Neural crest cell (in vitro differentiated cells): ENCODE measurements at places on chromosomes 16 and 17. TPM values are rescaled to one million over a fixed set of nuclear protein-coding genes. Genes with fewer than 3 reads are reported as not detected.

- peak; percentile 50 for DNase-seq
Observed at GRCh38 chr16:55056585-55057401, 126.1 kb downstream of the IRX5 start.

DNA sequence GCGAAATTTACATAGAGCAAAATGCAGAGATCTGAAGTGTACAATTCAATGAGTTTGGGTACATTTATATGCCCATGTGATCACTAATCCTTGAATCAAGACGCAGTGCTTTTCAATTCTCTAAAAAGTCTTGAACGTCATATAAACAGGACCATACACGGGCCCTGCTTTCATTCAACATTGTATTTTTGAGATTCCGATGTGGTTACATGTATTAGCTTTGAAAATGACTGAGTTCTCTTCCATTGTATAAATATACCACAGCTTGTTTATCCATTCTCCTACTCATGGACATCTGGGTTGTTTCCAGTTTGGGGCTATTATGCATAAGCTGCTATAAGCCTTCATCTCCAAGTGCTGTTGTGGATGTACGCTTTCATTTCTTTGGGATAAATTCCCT lies 45.5 kb downstream of the ZCCHC14 start:
- no peak for DNase-seq

GLG1 gene
- total RNA-seq: 114 and 117 TPM in 2 replicates

DNA sequence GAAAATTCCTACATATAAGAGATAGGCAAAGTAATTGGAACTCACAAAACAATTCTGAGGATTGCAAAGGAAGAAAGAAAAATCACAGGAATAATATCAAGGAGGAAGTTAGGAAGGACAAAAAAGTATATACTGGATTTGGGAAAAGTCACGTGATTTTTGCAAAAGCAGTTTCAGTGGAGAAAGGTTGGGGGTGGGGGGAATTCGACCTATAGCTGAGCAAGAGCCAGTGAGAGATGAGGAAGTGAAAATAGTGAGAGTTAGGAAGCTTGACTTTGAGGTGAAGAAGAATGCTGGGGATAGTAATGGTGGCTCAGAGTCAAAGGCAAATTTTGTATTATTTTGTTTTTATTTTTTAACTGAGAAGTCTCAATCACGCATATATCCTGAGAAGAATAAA lies 438.0 kb upstream of the PMFBP1 start:
- no peak for DNase-seq

DNA sequence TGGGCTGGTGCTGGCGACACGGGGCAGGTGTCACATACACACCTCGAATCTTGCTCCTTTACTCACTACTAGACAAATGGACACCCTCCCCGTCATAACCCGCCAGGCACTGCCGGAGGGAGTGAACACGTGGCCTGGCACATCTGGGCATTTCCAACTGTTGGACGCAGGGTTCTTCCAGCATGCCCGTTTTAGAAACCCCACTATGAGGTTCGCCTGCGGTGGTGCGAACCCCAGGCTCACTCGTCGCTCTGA lies 6.8 kb upstream of the CEP131 start:
- no peak for DNase-seq

DNAI2 gene
- total RNA-seq: not detected in 2 replicates

LLGL2 gene
- total RNA-seq: 3.4 and 4.3 TPM in 2 replicates

MYH13 gene
- total RNA-seq: not detected in 2 replicates

DNA sequence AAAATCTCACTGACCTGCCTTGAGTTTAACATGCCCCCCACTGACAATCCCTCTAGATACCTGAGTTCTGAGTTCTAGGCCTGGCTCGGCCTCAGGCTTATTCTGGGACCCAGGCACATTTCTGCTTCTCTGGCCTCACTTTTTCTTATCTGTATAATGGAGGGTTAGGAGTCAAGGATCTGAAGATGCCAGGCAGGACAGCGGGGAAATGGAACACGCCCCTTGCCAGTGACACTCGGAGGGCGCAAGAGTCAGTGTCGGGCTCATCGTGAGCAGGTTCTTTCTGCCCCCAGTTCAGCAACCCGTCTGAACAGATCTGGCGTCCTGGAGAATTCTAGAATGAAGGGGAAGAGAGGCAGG lies 567 bp upstream of the MT3 start:
- DNase-seq: no peak

GRCh38 chr16:85316321-85316919 lies 204.1 kb upstream of the CIBAR2 start:
- peak; percentile 73 for DNase-seq

KCNH4 gene
- total RNA-seq: 0.05 and 0.14 TPM in 2 replicates

CHST6 gene
- total RNA-seq: 22.4 and 23.1 TPM in 2 replicates

DNA sequence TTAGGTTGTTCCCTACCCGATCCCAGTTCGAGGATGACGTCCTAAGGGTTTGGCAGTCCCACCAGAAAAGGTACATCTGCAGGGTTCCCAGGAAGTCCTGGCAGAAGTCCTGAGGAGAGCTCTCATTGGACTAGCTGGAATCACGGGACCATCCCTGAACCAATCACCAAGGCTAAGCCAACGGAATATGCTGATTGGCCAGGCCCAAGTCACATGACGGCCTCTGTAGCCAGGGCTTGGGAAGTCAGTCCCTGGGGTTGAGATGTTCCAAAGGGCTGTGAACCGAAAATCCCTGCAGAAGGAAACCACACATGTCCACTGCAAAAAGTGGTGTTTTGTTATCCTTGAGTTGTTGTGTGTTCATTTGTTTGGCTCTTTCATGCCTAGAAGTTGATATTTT lies 68.2 kb upstream of the ZNF423 start:
- no peak for DNase-seq

DNA sequence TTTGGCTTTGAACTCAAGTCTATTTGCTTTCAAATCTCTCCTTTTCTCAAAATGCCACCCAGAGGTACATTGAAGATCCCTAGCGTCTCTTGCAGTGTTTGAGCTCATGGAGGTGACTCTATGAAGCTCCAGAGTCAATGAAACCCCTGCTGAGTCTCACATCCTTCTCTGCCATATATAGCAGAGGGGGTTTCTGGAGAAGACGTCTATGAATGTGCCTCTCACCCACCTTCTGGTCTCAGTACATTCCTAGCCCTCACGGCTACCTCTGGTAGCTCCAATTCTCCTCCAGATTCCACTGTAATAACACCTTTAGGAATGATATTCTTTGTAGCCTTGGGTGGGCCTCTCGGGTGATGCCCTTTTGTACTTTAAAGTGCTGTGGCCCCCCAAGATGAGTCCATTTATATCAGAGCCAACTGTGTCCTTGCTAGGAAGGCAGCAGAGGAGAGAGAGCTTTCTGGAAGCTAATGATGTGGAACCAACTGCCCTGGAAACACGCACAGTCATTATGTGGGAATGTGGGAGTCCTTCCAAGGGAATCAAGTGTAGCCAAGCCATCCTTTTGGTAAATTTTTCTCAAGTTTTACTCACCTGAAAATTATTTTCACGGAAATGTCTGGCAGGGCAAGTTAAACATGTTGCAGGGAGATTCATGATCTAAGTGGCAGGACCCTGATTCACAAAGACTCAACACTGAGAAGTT lies 123.4 kb downstream of the ASIC2 start:
- DNase-seq: no peak
